ENCODE measurements at places on chromosomes 11 and 22.

DNA sequence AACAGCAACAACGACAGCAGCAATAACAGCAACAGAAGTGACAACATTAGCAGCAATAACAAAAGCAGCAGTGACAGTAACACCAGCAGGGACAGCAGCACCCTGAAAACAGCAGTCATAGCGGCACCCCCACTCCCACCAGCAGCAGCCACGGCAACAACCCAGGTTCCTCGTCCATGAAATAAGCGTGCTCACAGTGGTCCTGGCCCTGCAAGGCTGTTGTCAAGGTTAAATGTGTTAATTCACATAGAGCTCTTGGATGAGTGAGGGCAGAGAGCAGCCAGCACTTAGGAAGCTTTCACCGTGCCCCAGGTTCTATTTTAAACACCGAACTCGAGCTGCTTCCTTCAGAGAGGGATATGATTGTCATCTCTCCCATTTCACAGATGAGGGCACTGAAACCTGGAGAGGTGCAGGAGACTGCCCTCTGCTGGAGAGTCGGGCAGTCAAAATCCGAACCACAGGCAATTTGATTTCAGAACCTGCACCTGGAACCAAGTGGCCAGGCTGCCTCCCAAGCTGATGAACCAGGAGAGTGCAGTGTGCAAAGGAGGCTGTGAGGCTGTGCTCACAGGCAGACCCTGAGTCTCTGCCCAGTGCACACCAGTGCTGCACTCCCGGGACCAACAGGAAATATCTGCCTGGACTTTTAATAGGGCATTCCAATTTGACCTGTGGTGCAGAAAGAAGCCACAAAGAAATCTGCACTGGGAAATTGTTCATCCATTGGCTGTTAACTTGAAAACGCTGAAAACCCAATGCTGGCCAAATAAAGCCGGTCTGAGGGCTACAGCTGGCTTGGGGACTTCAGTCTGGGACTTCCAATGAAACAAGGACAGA is 22.9 kb upstream of the FGF3 start:
- DNase-seq: no peak

DNA sequence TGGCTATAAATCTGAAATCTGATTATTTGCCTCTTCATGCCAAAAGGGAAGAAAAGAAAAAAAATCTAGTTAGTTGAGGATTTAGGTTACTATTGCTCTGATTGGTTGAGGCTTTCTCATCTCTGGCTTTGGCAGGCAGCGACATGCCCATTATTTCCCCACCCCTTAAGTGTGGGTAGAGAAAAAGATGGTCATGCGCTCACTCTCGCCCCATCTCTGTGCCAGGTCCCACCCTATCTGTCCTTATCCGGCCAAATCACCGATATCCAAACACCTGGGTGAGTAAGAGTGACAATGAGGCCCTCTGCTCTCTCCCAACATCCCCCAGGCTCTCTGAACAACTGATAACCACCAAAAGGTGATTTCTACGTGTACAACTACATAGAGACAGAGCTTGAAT is 31.2 kb upstream of the SNX19 start:
- DNase-seq: no peak

- no peak for DNase-seq
These were observed 619.1 kb downstream of the METTL15 start for GRCh38 chr11:28727254-28727653.

DNA sequence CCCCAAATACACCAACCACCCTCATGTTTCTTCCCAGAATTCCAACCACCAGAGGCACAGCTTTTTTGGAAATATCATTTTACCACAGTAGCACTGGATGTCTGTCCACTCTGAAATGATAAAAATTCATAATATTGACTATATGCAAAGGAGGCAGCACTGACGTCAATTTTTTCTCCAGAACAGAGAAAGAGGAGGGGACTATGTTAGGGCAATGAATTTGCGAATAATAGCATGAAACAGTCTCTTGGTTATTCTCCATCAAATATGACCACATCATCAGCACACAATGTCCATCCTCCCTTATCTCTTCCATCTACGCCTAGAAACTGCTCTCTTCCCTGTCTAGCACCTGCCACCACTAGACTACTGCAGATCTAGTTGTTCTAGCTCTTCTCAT is 21.3 kb downstream of the TRIM34 start:
- no peak for DNase-seq

DNA sequence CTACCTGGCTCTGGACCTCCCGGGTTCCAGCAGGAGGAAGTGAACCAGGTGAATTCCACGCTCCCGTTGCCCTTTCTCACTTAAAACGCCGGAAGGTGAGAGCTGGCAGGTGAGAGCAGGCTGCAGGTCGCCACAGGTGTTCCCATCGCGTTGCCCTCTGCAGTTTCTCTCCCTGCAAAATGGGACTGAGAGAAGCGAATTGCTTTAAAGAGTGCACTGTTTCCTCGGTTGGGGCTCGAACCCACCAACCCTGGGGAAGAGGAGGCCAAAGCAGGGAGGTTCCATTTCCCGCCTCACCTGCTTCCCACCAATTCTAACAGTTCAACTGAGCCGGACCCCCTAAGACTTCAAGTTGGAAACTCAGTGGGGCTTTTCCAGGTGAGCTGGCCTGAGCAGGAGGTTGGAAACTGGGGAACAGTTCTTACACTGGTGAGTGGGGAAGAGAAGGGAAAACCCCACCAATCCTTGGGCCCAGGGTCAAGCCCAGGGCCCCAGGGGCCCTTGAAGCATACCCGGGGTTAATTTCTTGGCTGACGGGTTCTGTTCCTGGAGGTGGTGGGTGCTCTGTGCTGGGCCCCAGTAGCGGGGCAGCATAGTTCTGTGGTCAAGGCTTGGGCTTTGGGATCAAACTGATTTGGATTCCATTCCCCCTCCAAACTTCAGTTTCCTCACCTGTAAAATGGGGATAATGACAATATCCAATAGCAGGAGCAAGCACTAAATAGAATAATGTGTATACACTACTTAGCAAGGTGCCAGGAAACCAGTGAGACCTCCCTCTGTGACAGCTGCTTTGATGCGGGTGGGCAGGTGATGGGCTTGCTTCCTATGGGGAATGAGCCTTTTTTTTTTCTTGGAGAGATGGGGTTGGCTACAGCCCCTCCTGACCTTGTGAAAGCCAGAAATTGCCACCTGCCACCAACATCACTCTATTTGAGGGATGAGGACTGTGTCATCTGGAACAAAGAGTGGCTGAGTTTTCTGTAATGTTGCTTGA is 788 bp downstream of the CD82 start:
- DNase-seq: no peak

DNA sequence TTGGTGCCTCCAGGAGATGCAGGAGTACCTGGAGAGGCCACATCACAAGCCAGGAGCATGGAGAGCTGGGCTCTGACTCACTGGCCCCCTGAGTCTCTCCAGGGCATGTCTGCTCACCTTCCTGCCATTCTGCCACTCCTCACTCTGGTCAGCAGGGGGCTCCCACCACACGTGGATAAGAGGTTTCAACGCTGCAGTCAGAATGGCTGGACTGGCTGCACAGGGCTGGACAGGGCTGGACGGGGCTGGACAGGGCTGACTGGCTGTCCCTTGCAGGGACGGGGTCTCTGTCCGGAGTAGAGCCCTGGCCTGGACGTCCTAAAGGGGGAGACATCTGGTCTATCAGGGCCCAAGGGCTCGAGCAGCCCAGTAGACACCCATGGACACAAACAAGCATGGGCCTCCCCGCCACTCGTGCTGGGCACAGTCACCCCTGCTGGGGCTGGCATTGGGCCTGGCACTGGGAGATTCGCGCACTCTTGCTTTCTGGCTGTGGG is 34.6 kb downstream of the CYTH4 start:
- DNase-seq: peak; percentile 51

DNA sequence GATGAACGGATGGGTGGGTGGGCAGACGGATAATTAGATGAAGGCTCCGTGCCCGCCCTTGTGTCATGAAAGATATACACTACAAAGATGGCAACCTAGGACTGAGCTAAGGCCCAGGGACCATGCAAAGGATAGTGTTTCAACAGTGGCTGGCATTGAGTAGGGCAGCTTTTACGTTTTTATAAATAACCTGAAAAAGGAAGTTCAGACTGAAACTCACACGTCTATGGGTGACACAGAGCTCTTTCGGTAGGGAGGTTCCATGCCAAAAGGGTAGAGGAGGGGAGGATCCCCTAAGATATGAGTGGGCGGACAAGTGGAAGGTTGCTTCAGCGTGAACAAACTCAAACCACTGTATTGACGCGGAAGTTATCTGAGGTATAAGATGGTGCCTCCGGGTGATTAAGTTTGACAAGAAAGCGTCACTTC is 90.5 kb downstream of the UBASH3B start:
- peak; percentile 46 for DNase-seq

DNA sequence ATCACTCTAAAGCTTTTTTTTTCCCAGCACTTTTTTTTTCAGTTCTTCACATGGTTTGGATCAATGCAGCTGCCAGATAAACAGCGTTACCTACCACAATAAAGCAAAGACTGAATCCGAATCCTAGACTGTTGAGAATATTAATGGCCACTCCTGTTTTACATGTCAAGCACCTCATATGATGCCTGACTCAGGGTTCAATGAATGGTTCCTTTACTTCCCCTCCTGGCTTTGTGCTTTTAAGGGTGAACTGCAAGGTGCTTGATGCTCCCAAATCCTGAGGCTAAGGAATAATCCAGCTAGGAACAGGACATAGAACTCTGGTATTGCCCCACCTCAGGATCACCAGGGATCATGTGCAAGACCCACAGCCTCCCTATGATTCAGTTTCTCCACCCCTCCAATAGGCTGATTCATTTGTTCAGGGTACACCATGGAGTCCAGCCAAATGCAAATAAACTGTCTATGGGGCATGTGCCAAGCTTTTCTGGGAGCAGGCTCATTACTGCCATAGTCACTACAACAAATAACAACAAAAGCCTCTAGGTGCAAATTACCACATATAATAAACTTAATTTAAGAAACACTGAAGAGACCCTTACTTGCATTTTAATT is 104.3 kb downstream of the GAB2 start:
- no peak for DNase-seq

- DNase-seq: no peak
These were observed 28.2 kb downstream of the GGT5 start for GRCh38 chr22:24216541-24217209.

DNA sequence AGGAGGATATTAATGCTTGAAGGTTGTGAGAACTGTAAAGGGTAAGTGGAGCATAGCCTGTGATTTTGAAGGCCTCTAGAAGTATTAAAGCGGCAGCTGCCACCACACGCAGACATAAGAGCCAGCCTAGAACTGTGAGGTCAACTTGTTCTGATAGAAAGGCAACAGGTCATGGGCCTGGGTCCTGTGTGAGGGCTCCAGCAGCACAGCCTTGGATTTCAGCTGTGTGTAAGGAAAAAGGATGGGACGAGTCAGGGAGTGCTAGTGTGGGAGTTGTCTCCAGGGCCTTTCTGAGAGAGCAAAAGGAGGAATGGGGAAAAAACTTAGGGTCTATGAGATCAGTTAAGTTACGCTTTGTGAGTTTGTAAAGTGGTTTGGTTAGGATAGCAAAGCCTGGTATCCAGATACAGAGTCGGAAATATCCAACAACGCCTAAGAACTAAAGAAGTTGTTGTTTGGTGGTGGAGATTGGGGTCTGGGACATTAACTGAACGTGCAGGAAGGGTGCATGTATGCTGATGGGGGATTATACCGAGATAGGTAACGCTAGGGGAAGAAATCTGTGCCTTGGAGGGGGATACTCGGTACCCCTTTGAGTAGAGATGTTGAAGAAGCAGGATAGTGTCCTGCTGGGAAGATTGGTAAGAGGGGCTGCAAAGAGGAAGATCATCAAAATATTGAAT is 17.4 kb upstream of the ANO1 start:
- no peak for DNase-seq

- no peak for DNase-seq
These were observed 40.5 kb upstream of the BIRC3 start for GRCh38 chr11:102276783-102277182.

- DNase-seq: no peak
These were observed 37.9 kb downstream of the OR6Q1 start for GRCh38 chr11:58068655-58069054.

DNA sequence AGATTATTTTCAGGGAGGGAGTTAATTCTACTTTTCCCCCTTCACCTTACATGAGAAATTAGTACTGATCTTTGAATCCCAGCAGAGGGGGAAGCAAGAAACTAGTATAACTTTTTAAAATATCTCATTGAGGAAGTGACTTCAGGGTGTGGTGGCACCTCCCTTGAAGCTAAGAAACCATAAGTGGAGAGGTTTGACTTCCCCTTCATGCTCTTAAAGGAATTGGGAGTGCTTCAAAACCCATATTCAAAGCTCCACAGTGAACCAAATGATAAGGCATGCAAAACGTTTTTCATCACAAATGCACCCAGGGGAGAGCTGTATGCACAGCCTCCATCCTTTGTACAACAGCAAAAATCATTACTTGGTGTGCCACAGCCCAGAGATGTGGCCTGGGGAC is 540 bp downstream of the MS4A14 start:
- no peak for DNase-seq

DNA sequence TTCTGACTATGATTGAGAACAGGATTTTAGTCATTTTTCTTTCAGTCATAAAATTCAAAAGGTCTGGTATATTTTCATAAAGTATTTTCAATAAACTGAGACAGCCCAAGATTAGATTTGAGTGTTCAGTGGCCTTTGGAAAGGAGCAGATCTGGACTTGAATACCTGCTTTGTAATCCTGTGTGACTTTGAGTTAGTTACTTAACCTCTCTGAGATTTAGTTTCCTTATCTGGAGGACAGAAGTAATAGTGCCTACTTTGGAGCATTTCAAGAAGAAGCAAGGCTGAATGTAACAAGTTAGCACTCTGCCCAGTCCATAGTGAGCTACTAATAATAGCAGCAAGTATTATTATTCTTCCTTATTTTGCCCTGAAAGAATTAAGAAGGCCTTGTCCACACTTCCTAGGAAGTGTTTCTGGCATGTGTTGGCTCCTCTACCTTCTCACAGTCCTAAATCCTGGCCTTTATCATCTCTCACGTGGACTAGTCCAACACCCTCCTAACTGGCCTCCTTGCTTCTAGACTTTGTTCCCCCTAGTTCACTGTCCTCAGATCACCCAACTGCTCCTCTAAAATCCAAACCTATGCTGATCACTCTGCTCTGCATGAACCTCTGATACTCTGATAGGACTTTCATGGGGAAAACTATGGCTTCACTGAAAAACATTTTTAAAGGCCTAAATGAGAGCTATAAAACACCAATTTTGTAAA is 115.8 kb downstream of the PLEKHA7 start:
- no peak for DNase-seq

- DNase-seq: no peak
These were observed 17.7 kb upstream of the TYR start for GRCh38 chr11:89159974-89160373.

- DNase-seq: no peak
These were observed 539.2 kb downstream of the ETS1 start for GRCh38 chr11:128048121-128048520.

- DNase-seq: no peak
These were observed 106.7 kb downstream of the CCDC81 start for GRCh38 chr11:86481399-86481798.

GRCh38 chr11:127733552-127733951 is 733.0 kb upstream of the KIRREL3 start:
- no peak for DNase-seq

All from activated naive CD8-positive, alpha-beta T cell treated with anti-CD3 and anti-CD28 coated beads, Interleukin-2, amount 50 U/mL, for 16 hours (primary cell).